ENCODE measurements at places on chromosomes 3 and 15.

DNA sequence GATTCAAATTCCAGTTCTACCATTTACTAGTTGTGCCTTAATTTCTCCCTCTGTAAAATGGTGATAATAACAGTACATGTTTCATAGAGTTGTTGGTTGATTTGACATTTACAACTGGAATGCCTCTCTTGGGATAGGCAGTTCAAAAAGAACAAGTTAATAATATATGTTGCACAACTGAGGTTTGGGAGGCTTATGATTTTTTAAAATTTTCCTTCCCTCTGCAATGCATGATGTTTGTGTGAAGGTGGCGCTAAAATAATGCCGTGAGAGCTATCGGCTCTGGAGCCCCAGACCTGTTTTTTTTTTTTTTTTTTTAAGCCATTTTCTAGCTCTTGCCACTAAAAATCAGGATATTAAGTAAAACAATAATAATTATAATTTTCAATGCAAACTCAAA lies 18.6 kb downstream of the DNAJB11 start:
- DNase-seq: no peak

- DNase-seq: no peak
Measured at GRCh38 chr15:63187589-63188226, 1.7 kb upstream of the RAB8B start.

GRCh38 chr3:59072681-59073080 lies 22.9 kb upstream of the CFAP20DC start:
- DNase-seq: no peak

DNA sequence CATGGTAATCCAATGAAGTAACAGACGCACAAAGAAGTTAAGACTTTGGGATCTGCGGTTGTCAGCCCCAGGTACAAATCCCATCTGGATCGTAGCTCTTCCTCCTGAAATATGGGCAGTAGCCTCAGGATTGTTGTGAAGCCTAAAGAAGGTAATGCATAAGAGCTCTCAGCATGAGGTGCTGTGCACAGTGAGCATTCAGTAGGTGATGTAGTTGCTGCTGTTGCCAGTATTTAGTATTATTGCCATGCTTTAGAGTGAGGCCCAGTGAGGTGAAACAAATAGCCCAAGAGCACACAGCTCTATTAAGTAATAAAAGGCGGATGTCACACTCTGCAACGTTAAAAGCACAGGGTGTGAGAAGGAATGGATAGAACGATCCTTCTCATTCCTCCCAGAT lies 225.7 kb downstream of the GABRG3 start:
- no peak for DNase-seq

DNA sequence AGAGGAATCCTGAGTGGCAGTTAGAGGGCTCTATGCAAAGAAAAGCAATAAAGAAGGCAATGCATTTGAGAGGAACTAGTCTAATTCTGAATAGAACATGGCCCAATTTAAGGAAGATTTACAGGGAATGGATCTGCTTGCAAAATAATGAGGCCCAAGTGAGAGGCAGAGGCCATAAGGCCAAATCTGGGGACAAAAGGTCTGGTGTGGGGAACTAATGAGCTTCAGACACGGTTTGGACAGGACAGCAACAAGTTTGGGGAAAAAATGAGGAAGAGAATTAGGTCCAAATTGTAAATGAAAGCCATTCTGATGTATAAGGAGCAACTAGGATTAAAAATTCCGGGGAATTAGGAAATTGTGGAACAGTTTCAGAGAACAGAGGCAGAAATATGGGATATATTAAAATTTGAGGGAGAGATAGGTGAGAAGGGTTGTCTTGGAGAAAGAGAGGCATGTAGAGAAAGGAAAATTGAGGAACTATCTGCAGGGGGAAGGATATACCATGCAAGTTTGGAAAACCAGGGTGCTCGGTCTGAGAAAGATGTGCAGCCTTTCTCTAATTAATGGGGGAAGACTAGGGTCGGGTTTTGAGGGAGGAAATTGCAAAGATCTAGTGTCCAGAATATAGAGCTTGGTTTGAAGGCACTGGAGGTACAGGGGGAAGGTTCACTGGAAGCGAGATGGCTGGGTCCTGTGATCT lies 73.8 kb downstream of the RBPMS2 start:
- DNase-seq: no peak

GRCh38 chr3:121165397-121165837 lies 257.4 kb downstream of the STXBP5L start:
- no peak for DNase-seq

- DNase-seq: no peak
Measured at GRCh38 chr15:31387479-31388118, 61.0 kb downstream of the KLF13 start.

DNA sequence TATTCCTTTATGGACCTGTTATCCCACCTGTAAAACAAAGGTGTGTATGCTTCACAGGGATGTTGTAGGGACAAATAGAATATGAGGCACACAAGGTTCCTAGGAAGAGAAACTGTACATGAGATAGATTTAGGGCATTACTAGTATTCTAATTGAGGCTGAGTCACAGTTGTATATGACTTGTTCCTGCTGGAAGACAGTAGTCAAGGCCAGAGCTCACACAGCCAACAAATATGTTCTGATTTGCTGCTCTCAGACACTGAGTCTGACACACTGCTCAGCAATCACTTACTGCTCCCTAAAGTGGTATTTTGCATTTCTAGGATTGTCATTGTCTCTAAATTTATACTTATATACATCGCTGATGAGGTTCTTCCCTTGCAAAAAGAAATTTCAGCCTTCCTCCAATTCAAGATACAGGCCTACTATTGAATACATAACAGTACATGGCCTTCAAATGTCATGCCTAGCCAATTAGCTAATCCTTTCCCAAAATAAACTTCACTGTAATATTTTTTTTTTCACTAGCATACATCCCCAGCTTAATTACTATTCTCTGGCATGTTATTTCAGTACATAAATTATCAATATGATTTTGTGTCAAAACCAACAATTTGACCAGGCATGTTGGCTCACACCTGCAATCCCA lies 69.8 kb downstream of the TIGIT start:
- DNase-seq: no peak

- DNase-seq: no peak
Measured at GRCh38 chr3:128554100-128554464, 61.1 kb upstream of the GATA2 start.

DNA sequence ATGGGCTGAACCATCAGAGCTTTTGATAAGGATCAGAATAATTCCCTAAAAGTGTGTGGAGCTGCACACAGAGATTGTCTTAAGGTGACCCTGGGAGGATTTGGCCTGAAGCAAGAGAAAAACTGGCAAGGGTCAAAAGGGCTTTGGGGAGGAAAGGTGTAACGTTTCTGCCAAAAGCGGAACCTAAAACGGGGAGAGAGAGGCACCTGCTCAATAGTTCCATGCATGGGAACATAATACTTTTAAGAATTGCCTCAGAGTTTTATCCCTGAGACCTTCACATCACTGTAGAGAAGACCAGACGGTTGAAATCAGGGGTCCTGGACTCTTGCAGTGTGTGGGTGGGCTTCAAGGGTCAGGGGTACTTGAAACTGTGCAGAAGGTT lies 5.9 kb downstream of the ZNF710 start:
- no peak for DNase-seq

- no peak for DNase-seq
Measured at GRCh38 chr3:163508206-163508605, 1570.1 kb downstream of the SI start.

Data from stimulated activated CD4-positive, alpha-beta T cell treated with anti-CD3 and anti-CD28 coated beads, Interleukin-4, amount 100 ng/mL, for 48 hours (primary cell).